ENCODE measurements at places on chromosomes 2 and 18.

GRCh38 chr2:202098291-202098690 is 25.2 kb downstream of the KIAA2012 start:
- no peak for DNase-seq

DNA sequence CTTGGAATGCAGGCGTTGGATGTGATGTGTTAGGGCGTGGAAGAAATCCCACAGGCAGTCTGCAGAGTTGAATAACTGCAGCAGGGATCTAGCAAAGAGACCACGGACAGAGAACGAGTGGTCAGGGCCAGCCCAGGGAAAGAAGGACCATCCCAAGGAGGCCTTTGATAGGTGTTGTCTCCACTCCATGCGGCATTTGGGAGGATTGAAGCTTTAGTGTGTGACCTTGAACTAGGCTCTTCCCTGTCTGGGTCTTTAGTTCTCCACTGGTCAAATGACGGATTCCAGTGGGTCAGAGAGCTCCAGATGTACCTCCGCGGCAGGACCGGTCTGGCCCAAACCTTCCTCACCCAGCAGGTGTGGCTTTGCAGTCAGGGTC is 18.4 kb downstream of the GREB1 start:
- no peak for DNase-seq

DNA sequence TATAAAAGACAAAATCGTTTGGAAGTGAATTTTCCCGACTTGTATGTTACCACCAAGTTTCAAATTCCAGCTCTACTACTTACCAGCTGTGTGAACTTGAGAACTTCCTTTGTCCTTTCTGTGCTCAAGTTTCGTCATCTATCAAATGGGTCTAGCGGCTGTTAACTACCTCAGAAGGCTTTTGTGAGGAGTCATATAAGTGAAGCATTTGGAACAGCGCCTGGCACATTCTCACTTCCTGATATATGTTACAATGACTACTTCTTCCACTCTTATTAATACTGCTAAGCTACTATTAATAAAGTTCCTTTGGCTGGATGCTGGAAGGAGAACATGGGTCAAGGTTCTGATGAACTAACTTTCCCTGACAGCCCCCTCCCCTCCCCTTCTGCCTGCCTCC is 104.5 kb downstream of the MEIS1 start:
- DNase-seq = no peak

DNA sequence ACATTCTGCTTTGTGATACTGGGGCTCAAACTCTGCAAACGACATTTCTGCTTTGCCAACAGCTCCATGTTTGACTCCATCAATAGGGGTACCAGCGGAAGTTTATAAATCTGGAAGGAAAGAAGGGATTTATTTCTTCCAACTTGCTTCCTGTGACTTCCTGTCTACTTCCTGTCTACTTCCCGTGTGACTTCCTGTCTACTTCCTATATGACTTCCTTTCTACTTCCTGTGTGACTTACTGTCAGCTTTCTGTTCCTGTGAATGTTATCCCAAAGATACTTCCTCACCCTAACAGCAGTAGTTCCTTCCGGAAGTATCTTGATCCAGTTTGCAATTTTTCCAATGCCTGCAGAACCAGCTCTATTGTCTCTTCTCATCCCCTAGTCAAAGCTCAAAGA is 52.0 kb upstream of the MBOAT2 start:
- no peak for DNase-seq

GRCh38 chr18:11368020-11368419 is 218.7 kb upstream of the PIEZO2 start:
- DNase-seq = no peak

- DNase-seq = peak; percentile 33
Measured at GRCh38 chr18:74242438-74243096, 49.2 kb downstream of the CYB5A start.

DNA sequence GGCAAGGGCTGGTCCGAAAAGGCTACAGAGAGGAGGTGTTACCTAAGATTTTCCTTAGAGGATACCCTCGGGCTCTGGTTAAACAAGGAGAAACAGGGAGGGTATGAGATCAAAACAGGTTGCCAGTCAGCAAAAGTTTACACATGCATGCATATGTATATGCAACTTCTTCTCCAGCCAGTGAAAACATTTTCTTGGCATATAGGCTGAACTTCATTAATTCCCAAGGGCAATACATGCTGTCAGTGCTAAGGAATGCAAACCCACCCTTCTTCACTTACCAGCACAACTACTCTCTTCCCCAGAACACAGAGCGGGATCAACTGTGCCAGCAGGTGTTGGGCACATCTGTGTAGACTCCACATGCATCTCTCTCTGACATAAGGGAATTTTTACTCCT is 176.0 kb downstream of the GFPT1 start:
- DNase-seq = no peak

GRCh38 chr18:34976534-34976898 is 64.7 kb upstream of the MAPRE2 start:
- DNase-seq = no peak

DNA sequence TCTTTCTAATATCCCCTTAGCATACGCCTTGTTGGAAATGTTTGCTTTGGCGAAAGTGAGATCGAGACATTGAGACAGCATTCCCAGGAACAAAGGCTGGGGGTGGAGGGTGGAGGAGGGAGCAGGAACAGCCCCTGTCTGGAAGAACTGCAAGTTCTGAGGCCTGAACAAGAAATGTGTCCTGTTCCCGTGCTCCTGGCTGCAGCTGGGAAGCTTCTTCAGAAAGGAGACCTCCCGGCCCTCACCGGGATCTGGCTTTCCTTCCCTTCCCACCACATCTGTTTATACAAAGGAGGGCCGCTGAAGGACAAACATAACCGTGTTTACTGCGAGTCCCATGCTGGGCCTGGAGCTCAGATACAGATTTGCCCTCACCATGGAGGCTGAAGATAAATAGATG is 35.9 kb downstream of the AFF3 start:
- peak; percentile 6 for DNase-seq

GRCh38 chr2:102253753-102254150 is 57.6 kb upstream of the IL1RL1 start:
- no peak for DNase-seq

- no peak for DNase-seq
Measured at GRCh38 chr2:219168932-219169331, 897 bp downstream of the SLC23A3 start.

- DNase-seq = no peak
Measured at GRCh38 chr2:174334278-174334715, 457 bp upstream of the SP9 start.

GRCh38 chr2:26458365-26459042 is 19.4 kb downstream of the OTOF start:
- DNase-seq = no peak

DNA sequence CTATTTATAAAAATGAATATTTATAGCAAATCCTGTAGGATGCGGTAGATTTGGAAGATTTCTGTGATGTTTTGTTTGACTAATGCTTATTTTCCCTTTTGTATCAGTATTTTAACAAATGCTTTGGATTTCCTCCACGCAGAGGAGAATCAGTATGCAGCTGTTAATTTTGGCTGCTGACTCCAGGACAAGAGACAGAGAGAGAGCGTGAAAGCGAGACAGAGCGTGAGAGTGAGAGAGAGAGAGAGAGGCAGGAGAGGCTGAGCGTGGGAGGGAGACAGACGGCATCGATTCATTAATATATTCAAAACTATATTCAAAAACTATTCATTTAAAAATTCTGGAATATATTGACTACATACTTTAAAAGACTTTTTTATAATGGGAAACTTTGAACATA is 62.5 kb downstream of the RRM2 start:
- DNase-seq = no peak

DNA sequence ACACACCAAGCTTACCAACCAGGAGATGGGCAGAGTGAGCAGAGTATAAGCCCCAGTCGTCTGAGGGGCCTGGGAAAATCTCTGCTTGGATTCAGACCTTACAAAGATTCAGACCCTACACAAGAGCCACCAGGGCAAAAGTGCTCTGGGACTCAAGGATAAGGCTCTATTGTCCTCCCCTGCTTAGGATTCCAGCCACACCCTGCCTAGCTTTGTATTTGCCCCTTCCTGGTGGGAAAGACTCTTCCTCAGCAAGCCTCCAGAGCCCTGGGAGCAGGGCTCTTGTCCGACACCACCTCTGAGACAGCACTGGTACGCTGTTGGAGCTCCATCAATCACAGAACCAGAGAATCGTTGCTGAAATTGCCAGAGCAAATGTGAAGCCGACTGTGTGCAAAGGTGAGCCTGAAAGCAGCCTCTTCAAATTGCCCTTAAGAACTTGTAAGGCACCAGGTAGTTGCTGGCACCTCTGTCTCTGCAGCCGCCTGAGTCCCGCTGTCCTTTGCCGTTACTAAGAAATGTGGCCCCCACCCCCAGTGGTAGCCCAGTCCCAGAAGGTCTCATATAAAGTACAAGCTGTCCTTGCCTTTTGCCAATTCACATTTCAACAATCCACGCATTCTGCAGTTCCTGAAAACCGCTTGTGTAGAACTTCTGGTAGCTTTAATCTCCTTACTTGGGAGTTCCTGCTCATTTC is 148.7 kb downstream of the CTIF start:
- peak; percentile 59 for DNase-seq

- no peak for DNase-seq
Measured at GRCh38 chr18:74453016-74453566, 4.0 kb downstream of the DIPK1C start.

DNA sequence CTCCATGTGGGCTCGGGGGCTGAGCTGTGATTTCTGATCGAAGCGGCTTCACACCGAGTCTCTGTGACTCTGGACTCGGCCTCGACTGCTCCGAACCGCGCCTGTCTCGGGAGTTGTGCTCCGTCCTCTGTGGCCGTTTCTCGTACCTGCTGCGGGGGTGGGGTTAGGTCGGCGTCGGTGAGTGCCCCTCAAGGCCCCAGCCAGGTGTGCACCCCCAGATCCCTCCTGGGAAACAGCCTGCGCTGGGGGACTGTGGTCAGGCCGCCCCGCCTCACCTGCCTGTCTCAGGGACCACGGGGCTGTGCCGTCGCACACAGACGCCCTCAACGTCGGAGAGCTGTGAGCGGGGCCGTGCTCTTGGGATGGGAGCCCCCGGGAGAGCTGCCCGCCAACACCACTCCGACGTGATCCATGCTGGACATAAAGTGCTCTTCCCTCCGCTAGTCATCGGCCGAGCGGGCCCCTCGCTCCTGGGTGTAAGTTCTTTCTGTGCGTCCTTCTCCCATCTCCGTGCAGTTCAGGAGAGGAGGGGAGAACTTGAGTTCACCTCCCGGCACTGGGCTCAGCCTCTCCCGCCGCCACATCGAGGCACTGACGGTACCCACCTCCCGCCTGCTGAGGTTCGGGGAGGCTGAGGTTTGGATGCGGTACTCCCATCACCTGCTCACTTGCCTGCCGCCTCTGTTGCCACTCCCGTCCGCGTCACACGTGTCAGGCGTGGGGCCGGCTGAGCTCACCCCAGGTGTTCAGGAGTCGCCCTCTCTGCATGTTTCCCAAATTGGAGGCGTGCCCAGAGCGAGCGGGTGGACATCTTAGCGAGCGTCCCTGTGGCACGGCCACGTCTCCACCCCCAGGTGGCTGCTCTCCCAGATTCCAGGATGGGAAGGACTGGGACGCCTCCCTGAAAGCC is 55.7 kb downstream of the CTDP1 start:
- no peak for DNase-seq

- DNase-seq = peak; percentile 68
Measured at GRCh38 chr2:157789933-157790511, 86.1 kb downstream of the ACVR1 start.

DNA sequence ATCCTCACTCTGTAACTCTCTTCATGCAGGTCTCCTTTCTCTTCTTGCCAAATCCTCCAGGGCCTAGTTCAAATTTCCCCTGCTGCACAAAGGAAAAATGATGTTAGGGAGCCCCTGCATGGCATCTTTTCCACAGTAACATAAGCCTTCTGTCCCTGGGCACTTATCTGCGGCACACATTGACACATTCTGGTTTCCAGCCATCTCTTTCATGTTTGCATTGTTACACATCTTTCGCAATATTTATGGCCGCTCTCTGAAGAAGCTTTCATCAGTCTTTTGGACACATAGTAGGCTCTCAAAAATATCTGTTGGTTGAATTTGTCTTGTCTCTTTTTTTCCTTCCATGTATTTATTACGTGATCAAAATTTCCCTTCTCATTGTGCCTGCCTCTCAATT is 1806.1 kb upstream of the PIK3C3 start:
- DNase-seq = no peak

GRCh38 chr18:70649683-70650082 is 360.8 kb downstream of the SOCS6 start:
- no peak for DNase-seq

GRCh38 chr2:73899801-73900336 is 7.1 kb downstream of the ACTG2 start:
- DNase-seq = no peak

Measured in G401 (cell line).